Activated T-cell treated with anti-CD3 and anti-CD28 coated beads for 48 hours (primary cell): ENCODE measurements at places on chromosomes 1 and 21.

DNA sequence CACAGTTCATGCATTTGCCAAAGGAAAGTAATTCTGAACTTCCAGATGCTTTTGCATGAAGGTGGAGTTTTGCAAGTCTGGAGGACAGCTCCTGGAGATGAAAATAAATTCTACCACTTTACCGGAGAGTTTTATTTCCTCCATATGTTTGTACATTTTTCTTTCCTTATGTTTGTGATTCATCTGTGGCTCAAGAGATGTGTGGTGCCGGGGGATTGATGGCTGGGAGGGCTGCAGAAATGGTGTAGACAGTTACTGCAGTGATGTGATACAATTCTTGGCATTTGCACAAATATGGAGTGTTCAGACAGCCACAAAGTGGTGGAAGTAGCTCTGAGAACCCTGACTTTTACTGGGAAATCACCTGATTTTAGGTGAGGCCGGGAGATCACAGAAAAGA, 58.5 kb upstream of the ASB17 start:
- DNase-seq, result no peak

DNA sequence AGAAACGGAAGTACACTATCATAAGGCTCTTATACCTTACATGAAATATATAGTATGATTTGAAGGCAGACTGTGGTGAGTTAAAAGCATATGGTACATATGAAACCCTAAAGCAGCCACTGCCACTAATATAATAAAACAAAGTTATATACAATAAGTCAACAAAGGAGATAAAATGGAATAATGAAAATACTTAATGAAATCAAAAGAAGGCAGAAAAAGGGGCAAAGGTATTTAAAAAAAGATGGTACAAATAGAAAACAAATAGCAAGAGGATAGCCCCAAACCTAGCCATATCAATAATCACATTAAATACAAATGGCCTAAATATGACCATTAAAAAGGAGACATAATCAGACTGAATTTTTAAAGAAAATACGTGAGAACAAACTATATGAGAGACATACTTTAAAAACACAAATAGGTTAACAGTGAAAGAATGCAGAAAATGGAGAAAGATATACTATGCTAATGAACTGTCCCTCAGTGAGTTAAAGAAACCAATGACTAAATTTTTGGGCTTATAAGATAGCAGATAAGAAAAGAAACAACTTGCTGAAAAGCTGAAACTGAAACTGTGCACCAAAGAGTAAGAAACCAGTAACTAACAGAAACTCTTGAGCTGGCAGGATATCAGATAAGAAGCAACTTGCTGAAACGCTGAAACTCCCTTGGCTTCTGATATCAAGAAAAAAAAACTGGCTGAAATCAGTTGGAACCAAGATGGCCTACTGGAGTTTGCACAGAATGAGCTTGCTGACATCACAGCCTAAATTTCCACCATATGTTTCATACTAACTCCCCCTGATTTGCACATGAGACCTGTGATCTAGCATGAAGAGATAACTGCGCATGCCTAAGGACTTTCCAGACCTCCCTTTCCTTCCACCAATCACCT, 44.3 kb upstream of the IL10 start:
- DNase-seq, result no peak

- no peak for DNase-seq
These were observed 228.8 kb upstream of the KAZN start for GRCh38 chr1:14369526-14370213.

DNA sequence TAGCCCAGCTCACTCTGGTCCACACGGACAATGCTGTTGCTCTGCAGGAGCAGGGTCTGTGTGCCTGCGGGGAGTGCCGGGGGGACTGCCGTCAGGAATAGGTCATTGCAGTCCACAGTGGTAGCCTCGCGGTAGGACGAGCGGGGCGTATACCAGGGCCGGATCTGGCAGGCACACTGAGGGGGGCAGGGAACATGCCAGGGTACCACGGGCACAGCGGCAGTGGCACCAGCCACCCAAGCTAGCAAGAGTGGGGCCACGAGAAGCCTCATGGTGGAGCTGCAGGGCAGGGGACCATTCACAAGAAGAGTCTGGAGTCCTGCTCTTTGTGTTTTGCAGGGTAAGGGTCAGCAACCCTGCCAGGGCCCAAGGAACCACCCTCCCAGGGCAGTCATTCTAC, 65.8 kb downstream of the LRRN2 start:
- DNase-seq, result no peak

DNA sequence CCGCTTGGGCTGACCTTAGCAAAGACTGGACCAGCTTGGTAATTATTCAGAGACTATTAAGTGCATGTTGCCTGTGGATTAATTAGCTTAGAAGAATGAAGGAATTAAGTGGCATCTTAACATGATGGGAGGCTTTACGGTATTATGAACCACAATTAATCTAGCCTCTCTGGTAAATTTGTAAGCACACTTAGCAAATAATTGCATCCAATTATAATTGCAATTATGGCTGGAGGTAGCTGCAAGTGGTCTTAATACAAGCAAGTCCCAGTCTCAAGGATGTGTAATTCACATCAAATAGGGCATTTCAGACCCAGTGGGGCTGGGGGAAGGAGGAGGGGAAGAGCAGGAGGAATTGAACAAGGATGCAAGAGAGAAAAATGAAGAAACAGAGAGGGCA, 151.6 kb downstream of the CNIH3 start:
- DNase-seq, result no peak

DNA sequence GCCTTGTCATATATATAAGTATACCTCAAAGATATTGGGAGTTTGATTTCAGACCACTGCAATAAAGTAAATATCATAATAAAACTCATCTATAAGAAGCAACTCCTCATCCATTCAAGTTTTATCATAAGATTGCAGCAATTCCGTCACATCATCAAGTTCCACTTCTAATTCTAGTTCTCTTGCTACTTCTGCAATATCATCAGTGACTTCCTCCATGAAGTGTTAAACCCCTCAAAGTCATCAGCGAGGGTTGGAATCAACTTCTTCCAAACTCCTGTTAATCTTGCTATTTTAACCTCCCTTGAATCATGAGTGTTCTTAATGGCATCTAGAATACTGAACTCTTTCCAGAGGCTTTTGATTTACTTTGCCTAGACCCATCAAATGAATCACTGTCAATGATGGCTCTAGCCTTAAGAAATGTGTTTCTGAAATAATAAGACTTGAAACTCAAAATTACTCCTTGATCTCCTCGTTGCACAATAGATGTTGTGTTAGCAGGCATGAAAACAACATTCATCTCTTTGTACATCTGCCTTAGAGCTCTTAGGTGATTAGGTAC, 88.3 kb downstream of the RPE65 start:
- DNase-seq, result no peak

GRCh38 chr1:236489710-236490377, 33.9 kb upstream of the LGALS8 start:
- no peak for DNase-seq

GRCh38 chr1:11594222-11594621, 60.0 kb downstream of the FBXO2 start:
- no peak for DNase-seq

DNA sequence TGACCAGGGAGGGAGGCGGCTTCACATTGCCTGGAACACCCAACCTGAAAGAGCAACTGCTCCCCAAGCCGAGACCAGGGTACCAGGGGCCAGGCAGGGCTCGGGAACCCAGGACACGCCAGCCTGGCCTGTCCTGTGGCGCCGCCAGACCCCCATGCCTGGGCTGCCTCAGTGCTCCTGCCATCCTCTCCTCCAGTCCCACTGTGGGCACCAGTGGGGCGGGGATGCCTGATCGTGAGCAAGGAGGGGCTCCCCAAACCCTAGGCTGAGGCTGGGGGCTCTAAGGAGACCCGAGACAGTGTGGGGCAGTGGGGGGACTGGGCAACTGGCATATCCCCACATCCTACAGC, 45.1 kb downstream of the WNT9A start:
- no peak for DNase-seq

- DNase-seq, result peak; percentile 62
These were observed 855 bp upstream of the IVNS1ABP start for GRCh38 chr1:185317886-185318310.

DNA sequence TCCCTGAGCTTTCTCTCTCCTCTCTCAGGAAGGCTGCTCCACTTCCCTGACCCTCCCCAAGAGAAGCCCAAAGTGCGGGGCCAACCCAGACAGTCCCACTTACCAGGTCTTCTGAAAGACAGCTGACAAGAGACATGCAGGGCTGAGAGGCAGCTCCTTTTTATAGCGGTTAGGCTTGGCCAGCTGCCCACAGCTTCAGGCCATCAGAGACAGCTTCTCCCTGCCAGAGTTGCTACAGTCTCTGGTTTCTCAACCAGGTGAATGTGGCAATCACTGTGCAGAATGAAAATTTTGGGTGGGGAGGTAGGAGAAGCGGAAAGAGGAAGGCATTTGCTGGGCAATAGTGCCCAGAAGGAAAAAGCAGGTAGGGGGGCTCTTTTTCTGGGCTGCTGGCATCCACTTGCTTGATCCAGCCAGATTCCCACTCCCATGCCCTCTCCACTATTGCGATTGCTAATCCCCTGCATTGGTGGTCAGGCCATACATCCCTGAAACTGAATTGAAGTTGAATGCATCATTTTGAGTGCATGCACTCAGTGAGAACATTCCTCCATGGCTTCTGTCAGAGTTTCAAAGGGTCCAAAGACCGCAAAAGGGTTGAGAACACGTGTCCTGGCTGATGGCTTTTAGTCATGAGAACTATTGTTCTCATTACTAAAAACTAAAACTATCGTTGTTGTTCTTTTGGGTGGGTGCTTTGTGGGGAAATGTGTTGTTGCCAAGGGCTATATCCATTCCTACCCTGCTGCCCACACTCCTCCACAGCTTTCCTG, at the start of gene S100A8:
Gene S100A8, minus strand, starts transcription at position 136 of the 773 bp plus-strand sequence. CDS start 538 bp downstream, outside the sequence.
- no peak for DNase-seq

GRCh38 chr1:243837907-243838535, 12.0 kb downstream of the AKT3 start:
- DNase-seq, result no peak

DNA sequence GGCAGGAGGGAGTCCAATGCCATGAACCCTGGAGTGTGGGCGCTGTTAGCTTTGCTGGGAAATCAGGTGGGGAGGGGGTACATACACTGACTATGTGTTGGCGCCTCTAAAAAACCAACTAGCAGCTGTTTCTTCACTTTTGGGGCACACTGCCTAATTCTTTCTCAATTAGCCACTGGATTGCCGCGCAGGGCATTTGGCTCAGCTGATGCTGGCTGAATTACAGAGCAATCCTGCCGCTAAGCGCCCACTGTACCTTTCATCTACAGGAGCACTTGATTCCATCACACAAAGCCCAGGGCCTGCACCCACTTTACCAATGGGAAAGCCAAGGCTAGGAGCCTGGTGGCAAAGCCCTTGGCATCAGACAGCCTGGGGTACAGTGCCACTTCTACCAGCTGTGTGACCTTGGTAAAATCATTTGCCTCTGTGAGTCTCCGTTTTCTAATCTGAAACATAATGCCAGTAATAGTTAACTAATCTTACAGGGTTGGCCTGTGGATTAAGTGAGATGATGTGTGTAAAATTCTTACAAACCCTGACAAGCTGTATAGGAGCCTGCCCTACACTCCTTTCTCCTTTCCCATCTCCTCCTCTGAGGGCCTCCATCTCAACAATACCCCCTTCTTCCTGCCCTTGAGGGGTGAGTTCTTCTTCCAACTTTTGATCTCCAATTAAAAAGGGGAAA, 59.0 kb downstream of the UBE2T start:
- no peak for DNase-seq

DNA sequence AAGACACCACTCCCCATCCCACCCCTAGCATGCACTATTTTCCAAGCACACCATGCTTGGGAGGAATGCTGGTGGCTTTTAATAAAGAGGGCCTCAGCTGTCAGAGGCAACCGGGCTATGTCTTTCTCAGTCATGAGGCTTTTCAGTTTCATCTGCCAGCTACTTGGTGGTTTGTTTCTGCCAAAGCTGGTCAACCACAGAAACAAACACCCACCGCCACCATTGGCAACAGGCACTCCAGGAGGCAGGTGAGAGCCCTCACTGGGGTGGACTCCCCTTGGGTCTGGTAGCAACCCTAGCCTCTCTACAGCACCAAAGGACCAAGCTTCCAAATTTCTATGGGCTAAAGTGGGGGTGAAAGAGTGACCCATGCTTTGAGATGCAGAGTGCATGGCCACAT, 54.3 kb upstream of the CD1D start:
- DNase-seq, result no peak

DNA sequence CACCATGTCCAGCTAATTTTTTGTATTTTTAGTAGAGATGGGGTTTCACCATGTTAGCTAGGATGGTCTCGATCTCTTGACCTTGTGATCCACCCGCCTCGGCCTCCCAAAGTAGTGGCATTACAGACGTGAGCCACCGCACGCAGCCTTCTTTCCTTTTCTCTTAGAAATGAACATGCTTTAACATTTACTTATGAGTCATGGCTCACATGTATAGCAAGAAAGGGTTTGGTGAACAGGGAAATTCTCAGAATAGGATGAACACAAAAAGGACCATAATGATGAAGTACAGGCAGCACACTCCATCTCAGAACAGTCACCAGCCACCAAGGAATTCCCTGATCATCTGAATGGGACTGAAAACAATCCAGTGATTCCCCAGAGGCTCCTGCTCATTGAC, 9.4 kb upstream of the VAMP4 start:
- DNase-seq, result no peak

GRCh38 chr1:157517016-157517415, 35.3 kb downstream of the FCRL5 start:
- no peak for DNase-seq

DNA sequence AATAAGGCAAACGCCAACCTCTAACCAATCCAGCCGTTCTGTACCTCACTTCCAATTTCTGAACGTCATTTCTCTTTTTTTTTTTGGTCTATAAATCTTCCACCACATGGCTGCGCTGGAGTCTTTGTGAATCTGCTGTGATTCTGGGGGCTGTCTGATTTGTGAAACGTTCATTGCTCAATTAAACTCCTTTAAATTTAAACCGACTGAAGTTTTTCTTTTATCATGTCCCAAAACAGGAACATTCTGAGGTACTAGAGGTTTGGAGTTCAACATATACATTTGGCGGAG, 65.5 kb upstream of the BACH1 start:
- no peak for DNase-seq

- DNase-seq, result no peak
These were observed 69.2 kb downstream of the OBSCN start for GRCh38 chr1:228276901-228277490.

DNA sequence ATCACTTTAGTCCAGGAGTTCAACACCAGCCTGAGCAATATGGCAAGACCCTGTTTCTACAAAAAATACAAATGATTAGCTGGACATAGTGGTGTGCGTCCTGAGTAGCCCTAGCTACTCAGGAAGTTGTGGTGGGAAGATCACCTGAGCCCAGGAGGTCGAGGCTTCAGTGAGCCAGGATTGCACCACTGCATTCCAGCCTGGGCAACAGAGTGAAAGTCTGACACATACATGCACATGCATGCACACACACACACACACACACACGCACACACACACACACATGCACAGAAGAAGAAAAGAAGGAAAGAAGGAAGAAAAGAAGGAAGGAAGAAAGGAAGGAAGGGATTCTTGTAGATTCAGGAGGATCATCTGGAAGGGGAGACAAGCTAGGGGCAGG, 104.4 kb upstream of the USP25 start:
- DNase-seq, result no peak

- no peak for DNase-seq
These were observed 29.0 kb downstream of the SH3GLB1 start for GRCh38 chr1:86733340-86733739.

- no peak for DNase-seq
These were observed 14.0 kb downstream of the ZNF644 start for GRCh38 chr1:91007827-91008226.
